ENCODE measurements at places on chromosomes 5 and 9.

DNA sequence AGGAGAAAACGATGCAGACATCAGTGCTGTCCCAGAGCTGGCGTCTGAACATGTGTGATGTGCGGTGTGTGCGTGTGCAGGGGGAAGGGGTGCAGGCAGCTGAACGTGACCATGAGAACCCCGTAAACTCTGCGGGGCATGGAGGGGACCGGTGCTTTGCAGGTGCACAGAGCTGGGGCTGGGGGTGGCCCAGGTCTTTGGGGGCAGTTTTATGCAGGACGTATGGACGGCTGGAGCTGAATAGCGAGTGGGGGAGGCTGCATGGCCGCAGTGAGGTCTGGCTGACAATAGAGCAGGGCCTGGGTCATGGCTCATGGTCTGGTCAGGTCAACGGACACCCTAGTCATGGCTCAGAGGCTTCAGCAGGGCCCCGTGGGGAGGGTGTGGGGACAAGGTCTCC is 3.3 kb upstream of the EXOC3 start:
- DNase-seq: no peak

GRCh38 chr9:134793288-134794188 is 87.1 kb upstream of the FCN2 start:
- DNase-seq: no peak

- DNase-seq: no peak
Observed at GRCh38 chr5:67880511-67880805, 335.1 kb upstream of the PIK3R1 start.

- no peak for DNase-seq
Observed at GRCh38 chr5:15926586-15926985, 253.0 kb downstream of the MARCHF11 start.

- no peak for DNase-seq
Observed at GRCh38 chr5:139833525-139833924, 37.9 kb downstream of the PSD2 start.

DNA sequence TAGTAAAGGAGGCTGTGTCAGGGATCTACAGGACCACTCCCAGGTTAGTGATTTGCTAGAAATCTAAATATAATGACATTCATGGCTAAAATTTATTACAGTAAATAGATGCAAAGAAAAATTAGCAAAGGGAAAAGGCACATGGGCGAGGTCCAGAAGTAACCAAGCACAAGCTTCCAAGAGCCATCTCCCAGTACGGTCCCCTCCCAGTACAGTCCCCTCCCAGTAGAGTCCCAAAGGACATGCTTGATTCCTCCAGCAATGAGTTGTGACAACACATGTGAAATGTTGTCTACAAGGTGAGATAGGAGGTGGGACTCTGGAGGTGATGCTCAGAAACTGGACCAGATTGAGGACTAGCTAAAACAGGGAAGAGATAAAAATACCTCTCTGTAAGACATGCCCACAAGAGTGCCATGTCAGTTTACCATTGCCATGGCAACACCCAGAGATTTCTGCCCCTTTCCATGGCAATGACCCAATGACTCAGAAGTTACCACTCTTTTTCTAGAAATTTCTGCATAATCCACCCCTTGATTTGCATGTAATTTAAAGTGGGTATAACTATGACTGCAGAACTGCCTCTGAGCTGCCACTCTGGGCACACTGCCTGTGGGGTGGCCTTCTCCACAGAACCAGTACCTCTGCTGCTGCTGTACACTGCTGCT is 27.9 kb upstream of the CEMIP2 start:
- no peak for DNase-seq

DNA sequence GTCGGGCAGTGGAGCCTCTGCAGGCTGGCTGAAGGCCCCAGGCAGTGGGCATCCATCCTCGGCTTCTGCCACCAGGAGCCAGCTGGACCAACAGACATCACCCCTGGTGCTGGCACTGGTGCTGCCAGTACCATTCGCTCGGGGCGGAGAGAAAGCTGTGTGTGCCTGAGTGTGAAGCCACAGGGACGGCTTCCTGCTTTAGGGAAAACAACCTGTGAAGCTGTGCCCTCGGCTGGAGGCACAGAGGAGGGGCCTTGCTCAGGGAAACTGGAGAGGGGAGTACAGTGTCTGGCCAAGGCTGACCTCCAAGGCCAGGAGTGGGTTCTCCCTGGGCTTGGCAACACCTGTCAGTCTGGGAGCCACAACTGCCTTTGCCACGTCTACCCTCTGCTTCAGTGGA is 38.3 kb downstream of the NEK6 start:
- no peak for DNase-seq

DNA sequence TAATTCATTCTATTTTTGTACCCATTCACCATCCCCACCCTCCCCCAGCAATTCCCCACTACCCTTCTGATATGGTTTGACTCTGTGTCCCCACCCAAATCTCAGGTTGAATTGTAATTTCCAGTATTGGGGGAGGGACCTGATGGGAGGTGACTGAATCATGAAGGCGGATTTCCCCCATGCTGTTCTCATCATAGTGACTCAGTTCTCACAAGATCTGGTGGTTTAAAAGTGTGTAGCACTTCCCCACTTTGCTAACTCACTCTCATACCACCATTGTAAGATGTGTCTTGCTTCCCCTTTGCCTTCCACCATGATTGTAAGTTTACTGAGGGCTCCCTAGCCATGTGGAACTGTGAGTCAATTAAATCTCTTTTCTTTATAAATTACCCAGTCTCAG is 25.9 kb upstream of the TESK1 start:
- no peak for DNase-seq

- no peak for DNase-seq
Observed at GRCh38 chr5:102863764-102864560, 108.9 kb downstream of the PAM start.

GRCh38 chr5:92525131-92525530 is 1055.9 kb downstream of the NR2F1-AS1 start:
- no peak for DNase-seq

DNA sequence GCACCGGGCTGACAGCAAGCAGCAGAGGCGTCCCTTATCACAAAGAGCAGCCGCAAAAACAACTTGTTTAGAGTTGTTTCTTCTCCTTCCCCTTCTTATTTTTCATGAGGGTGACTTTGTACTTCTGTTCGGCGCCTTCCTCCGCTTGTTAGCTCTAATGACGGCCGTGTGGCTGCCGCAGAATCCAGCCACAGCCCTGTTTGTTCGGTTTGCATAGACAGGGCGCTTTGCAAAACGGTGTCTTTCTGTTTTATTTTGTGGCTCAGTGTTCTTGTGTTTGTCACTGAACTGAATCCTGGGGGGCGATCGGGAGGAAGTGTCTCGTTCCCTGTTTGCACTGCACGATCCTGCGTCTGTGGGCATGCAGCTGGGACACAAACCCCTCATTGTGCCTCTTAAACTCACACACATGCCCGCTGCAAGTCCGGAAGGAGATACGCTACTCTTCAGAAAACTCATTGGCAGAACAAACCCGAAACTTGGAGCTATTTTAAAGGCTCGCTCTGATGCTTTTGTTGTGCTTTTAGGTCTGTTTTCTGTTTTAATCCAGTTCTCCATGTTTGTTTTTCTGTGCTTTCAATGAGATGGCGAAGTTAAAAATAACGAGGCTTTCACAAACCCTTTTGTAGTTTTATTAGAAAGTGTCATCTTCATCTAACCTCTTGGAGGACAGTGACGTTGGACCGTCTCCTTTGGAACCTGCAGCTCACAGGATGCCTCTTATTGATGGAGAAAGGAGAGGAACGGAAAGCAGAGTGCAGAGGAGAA is 213.9 kb downstream of the IRX2 start:
- DNase-seq: no peak

GRCh38 chr9:81344366-81344765 is 345.0 kb downstream of the TLE1 start:
- no peak for DNase-seq

- no peak for DNase-seq
Observed at GRCh38 chr5:119071561-119071995, 691 bp downstream of the DMXL1 start.

- DNase-seq: no peak
Observed at GRCh38 chr9:95841377-95841776, 34.1 kb upstream of the ERCC6L2 start.

DNA sequence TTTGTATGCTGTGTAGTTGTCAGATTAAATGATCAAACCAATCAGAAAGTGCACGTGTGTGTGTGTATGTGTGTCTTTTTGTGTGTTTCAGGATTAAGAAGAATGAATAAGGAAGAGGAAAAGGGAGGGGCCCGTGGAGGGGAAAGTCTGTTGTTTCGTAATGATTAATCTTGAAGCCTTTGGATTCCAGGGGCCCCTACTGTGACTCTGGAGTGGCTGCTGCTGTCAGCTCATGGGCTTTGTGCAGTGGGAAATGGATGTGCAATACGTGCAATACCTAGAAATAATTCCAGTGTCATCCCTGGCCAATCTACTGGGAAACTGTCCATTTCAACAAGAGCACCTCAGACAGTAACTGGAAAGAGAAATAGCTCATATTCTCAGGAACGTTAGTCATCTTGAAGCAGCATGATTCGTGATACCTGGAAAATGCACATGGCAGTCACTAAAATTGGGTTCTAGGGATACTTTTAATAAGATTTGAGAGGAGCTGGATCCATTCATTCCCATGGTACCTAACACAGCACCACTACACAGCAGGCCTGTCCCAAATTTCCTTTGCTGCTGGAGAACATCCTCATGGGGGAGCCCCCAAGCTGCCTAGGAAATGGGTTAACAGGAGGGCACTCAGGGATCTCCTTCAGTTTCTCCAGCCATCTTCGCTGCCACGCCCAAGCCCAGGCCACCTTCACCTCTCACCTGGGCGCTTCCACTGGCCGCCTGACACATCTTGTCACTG is 186.3 kb downstream of the NR3C1 start:
- DNase-seq: no peak

DNA sequence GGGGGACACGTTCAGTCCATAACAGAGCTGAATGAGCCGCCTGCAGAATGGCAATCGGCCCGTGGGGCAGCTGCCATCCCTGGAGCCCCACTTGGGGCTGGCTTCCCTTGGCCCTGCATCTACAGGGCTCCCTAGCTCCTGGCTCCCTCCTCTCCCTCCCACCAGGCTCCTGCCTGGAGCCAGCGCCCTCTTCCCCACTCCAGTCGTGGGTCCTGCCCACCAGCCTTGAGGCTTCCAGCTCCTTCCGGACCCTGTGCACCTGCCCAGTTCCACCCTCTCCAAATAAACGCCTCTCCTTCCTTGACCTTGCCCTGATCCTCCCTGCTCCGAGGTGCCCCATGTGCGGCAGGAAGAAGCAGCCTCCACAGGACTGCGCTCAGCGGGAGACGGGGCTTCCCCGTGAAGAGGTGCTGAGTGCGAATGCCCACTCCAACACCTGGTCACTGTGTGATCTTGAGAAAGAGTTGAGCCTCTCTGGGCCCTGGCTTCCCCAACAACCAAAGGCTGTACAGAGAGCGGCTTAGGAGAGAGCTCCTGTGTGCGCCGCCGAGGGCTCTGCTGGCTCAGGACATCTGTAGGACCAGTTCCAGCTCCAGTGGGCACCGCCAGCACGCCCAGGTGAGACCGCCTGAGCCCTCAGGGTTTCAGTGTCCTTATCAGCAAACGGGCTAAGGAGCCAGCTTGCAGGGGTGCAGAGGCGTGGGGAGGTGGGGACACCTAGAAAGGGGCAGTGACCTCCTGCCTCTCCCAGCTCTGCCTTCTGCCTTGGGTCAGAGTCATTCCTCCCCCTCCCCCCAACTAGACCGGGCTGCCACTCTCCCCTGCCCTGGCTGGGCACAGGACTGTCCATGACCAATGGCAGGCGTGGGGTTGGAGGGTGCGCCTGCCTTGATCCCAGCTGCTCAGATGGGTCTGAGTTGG is 12.1 kb downstream of the C9orf50 start:
- DNase-seq: no peak

DNA sequence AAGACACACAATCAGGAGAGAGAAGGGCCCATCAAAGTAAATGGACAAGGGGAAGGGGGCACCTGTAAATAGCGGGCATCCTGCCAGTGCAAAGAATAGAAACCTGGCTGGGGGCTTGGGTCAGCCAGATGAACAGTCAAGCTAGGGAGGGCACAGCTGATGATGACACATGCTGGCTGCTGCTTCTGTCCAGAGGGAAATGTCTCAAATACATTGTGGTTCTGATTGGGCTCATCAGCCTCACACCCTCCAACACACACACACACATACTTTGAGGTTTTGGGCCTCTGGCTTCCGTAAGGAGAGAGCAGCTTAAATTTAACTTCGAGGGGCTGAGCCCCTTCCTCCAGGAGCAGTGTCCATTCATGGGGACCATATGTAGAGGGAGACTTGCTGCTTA is 27.6 kb upstream of the SPATA31E1 start:
- no peak for DNase-seq

GRCh38 chr5:98942847-98943246 is 14.0 kb upstream of the CHD1 start:
- DNase-seq: no peak

DNA sequence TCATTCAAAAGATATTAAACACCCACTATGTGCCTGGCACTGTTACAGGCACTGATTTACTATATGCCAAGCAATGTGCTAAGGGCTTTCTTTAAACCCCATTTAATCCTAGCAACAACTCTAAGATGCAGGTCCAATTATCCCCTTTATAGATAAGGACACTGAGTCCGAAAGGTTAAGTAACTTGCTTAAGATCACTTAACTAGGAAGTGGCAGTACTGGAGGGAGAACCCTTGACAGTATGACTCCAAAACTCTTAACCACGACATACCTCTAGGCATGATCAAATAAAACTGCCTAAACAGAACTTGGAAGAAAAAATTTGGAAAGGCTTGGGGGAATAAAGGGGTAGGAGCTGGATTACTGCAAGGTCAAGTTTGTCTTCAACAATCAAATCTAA is 1.7 kb downstream of the RAB14 start:
- DNase-seq: no peak

- DNase-seq: no peak
Observed at GRCh38 chr5:14405706-14406553, 175.7 kb upstream of the OTULINL start.

DNA sequence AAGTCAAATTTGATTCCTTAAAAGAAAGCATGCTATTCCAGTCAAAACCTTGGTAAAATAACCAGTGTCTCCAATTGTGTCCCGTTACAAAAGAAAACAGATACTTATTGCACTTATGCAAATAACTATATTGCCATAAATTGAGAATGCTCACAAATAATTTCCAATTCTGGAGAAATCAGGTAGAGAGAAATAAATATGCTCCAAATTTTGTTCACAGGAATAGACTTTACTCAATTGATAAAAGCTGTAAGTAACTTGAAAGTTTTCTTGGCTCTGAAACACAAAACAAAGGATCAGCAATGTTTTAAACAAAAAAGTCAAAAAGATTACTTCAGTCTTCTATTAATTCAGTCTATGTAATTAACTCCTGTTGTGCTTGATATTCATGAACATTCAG is 7.8 kb upstream of the DTWD2 start:
- no peak for DNase-seq

DNA sequence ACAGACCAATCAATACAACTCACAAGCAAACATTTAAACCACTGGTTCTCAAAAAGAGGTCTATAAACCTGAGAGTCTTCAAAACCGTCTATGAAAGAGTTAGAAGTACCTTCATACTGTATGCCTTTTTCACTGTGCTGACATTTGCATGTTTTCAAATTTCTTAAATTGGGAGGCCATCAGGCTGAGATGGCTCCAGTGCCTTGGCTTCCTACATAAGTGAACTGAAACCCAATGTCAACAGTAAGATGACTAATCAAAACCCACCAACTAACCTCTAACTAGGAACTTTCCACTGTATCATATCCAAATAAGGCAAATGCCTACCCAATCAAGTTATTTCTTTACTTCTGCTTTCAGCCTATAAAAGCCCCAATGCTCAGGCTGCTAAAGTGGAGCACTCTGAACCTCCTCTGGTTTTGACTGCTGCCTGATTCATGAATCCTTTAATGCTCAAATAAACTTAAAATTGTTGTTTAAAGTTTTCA is 35.1 kb downstream of the FAM13B start:
- no peak for DNase-seq

- DNase-seq: no peak
Observed at GRCh38 chr5:122997294-122997693, 39.2 kb downstream of the PPIC start.
